ENCODE measurements at places on chromosomes 12 and 14.

GRCh38 chr14:49849213-49849847 lies 3.3 kb downstream of the NEMF start:
- no peak for DNase-seq

- no peak for DNase-seq
These were observed 16.5 kb upstream of the FZD10 start for GRCh38 chr12:130145731-130146130.

DNA sequence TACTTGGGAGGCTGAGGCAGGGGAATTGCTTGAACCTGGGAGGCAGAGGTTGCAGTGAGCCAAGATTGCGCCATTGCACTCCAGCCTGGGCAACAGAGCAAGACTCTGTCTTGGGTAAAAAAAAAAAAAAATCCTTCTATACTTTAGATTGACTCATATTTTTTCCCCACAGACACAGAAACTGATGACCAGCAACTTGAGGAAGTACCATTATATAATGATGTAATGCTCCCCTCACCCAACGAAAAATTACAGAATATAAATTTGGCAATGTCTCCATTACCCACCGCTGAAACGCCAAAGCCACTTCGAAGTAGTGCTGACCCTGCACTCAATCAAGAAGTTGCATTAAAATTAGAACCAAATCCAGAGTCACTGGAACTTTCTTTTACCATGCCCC lies 24.3 kb upstream of the SNAPC1 start:
- no peak for DNase-seq

DNA sequence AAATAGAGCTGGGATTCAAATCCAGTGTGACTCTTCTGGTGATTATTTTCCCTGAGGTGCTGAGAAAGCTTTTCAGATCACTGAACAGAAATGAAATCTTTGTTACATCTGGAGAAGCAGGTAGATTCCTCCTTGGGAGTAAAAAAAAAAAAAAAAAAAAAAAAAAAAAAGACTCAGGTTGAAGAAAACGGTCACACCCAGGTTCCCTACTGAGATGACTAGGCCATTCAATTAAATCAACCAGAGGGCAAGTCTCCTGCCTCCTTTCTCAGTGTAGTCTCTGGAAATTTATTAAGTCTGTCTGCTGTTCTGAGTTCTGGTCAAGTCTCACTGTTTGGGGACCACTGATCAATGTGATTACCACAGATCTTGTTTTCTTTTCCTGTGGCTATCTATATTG lies 24.0 kb downstream of the ARG2 start:
- DNase-seq: no peak

GRCh38 chr12:106999446-106999845 lies 12.5 kb upstream of the MTERF2 start:
- no peak for DNase-seq

DNA sequence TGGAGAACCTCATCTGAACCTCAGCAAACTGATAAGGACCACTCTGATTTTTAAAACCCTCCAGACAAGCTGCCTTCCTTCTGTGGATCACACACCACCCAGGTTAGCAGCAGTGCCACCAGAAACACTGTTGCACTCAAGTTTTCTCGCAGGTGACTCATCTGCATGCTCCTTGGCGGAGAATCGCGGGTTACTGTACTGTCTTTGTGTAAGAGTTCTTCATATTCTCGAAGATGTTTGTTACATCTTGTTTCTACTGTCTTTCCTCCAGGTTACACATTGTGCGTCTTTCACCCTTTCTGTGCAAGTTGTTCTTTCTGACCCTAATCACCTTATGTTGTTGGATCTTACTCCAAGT lies 331.2 kb downstream of the CACNA1C start:
- no peak for DNase-seq

DNA sequence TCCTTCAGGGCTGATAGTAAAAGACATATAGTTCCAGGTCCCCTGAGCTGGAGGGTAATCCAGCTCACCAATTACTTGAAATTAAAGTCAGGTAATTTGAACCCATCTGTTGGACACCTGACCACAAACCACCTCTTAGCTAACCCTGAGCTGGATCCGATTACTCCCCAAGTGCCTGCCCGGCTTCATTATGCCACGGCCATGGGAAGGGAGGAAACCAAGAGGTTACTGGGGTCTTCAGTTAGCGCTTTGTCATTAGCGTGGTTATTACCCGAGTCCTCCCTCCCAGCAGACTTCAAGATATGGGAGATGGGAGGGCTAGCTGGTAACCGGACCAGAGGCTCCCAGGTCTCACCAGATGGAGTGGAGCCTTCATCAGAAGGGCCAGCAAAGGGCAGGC lies 1071.4 kb downstream of the BCL11B start:
- DNase-seq: no peak

GRCh38 chr14:102451064-102451352 lies 58.6 kb downstream of the ANKRD9 start:
- DNase-seq: no peak

DNA sequence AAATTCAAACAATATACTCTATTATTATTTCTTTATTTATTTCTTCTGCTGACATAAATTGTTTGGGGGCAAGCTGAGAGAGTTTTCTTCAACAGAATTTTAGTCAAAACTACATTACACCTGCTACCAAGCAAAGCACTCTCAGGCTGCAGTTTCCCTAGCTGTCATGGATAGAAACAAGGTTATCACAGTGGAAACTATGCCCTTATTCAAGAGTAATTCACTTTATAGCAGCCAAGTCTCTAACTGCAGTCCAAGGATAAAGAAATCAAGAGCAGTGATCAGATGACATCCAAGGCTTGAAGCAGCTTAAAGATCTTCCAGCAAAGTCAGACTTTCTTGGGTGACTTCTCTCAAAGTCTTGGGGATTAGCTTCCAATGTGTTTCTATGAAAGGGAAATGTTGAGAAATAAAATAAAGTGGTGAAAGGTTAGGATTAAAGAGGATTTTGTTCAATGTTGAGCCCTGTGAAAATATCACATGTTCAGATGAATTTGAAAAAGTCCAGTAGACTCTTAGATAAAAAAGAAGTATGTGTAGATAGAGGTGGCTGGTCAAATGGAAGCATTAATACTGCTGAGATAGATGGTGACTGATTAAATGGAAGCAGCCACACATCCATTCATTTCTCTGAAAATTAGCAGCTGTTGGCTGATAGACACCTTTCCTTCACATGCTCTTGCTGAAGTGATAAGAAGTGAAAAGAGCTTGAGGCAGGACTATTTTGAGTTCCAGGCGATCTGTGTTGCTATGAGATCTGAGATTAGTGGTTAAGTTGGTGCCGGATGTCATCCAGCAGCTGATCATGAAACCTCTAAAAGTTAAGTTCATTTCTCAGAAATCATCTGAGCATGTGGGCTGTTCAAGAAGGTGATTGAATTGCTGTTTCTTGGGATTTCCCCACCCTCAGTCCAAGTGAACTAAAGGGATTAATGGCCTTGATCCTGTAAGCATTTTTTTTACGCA lies 257.8 kb upstream of the BTG1 start:
- DNase-seq: no peak

GRCh38 chr14:88500611-88501010 lies 54.2 kb downstream of the PTPN21 start:
- DNase-seq: no peak

DNA sequence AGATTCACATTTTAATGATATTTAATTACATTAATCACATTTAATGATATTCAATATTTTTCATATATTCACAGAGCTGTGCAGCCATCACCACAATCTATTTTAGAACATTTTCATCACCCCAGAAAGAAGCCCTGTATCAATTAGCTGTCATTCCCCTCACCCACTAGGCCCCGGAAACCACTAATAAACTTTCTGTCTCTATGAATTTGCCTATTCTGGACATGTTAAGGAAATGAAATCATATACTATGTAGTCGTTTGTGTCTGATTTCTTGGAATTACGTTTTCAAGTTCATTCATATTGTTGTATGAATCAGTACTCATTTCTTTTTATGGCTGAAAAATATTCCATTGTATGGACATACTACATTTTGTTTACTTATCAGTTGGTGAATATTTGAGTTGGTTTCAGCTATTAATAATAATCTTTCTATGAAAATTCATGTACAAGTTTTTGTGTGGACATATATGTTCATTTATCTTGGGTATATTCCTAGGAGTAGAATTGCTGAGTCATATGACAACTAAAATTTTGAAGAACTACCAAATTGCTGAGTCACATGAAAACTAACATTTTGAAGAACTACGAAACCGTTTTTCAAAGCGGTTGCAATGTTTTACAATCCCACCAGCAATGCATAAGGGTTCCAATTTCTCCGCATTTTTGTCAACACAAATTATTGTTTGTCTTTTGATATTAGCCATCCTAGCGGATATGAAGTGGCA lies 11.7 kb upstream of the OTOGL start:
- no peak for DNase-seq

- DNase-seq: no peak
These were observed 1.3 kb upstream of the DYRK2 start for GRCh38 chr12:67647181-67647798.

DNA sequence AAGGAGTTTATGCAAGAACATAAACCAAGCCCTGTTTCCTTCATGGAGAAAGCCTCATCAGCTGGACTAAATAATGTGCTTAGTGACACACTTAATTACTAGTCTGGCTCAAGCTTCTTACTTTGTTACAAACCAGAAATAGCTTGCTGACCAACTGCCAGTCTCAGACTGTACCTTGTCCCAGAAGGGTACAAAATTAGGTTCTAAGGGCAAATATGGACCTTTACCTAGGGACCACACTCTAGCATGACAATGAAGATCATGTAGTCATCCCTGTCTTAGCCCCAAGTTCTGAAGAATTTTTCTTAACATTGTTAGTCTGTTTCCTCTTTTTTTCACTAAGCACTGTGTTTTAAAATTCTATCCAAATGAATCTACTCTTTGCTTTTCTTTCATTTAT lies 2.2 kb downstream of the AMN1 start:
- DNase-seq: no peak

DNA sequence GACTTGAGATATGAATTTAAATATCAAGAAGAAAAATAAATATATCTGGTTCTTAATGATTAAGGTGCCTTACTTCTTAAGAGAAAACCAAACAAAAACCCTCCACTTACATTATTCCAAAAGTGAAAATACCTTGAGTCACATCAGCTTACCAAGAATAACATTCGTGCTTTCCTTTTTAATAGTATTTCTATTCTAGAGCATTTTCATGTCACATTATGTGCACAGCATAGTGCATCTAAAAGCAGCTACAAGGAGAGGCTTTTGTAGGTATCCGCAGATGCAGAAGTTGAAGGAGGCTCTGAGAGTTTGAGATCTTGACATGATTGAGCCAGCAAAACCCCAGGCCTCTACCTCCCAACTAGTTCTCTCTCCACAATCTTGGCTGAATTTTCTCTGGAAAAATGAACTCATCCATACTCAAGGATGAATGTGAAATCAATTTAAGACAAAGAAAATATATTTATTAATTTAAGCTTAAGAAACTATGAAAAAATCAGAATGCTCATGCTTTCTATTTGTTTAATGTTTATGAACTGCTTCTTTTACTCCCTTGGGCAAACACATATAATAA lies 275.0 kb downstream of the AKAP6 start:
- DNase-seq: no peak

Measured in ELR (cell line).